ENCODE measurements at places on chromosomes 12 and 14.

DNA sequence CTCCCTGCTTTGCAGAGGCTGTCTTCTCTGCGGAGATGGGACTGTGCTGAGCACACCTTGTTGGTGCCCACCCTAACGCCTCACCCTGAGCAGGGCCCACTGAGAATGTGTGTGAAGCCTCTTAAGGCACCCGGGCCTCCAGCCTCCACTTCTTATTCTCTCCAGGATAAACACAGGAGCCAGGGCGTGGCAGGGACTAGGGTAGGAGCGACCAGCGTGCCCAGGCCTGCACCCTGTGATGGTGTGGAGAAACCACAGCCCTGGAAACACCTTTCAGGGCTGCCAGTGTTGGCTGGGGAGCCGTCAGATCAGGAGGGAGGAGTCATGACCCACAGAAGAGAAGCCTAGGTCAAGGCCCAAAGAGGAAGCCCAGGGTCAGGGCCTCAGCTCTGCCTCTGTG is 41.3 kb downstream of the VDR start:
- no peak for DNase-seq

- DNase-seq: no peak
Observed at GRCh38 chr14:23608454-23608853, 27.7 kb upstream of the DHRS2 start.

DNA sequence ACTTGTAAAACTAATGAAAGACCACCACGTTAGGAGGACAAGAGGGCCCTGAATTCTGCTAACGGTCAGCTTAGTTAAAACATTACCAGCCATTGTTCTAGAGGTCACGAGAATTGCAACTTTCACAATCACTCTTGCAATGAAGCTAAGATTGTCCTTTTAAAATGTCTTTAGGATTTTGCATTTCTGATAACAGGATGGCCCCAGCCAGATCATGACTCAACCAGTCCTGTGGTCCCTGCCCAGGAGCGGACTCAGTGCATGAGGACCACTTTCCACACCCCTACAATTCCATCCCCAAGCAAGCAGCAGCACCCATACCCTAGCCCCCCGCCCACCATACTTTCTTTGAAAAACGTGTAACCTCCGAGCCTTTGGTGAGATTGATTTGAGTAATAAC is 28.7 kb downstream of the HSP90AA1 start:
- DNase-seq: no peak

GRCh38 chr12:62158461-62159360 is 101.5 kb upstream of the USP15 start:
- DNase-seq: no peak

DNA sequence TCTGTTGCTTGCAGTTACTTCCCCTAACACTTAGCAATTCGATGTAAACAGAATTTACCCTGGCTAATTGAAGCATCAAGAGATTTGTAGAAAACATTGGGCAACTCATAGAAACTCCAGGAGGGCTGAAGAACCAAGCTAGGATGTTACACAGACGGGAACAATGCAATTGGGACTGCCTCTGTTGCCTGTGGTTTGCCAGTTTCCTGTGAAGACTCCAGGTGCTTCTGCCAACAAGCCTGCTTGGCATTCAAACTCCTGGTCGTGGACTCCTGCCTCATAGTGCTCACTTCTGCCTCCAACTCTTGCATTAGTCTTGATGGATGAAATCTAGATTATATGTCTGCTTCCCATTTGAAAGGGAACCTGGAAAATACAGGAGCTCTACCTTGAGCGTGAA is 246.0 kb downstream of the BMP4 start:
- DNase-seq: no peak

GRCh38 chr14:20801726-20802125 is 918 bp downstream of the RNASE1 start:
- no peak for DNase-seq

DNA sequence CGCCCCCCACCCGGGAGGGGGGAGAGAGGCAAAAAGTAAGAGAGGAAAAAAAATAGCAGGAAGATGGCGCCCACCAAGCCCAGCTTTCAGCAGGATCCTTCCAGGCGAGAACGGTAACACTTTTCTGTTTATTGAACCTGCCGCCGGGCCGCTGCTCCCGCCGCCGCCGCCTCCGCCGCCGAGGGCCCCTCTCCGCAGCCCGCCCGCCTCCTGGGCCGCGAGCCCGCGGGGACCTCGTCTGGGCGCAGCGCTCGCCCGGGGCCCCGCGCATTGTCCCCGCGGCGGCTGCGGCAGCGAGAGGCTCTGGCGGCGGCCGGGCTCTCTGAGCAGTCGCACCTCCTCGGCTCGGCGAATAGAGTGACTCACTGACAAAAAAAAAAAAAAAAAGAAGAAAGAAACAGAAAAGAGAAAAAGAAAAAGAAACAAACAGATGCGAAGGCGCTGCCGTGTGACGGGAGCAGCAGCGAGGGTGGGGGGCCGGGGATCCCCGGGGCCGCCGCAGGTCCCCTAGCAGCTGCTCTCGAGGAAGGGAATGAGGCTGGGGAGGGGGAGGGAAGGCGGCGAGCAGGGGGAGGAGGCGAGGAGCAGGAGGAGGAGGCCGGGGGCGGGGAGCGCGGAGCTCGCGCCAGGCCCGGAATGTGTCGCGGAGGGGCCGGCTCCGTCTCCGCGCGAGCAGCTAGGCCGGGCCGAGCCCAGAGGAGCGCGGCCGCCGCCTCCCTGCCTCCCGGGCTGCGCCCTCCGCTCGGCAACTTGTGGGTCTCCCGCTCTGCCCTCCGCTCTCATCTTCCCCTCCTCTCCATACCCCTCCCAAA is 781 bp downstream of the NPAS3 start:
- no peak for DNase-seq
